ENCODE measurements at places on chromosomes 7 and 10. TPM values are rescaled to one million over a fixed set of nuclear protein-coding genes. Genes with fewer than 3 reads are reported as not detected.

FAM24B gene
- total RNA-seq: 5.3 TPM

SLC26A5 gene
- not detected for total RNA-seq

WNT8B gene
- not detected for total RNA-seq

FAM237B gene
- total RNA-seq: not detected

CYP3A7 gene
- total RNA-seq: not detected

ZCWPW1 gene
- 0.17 TPM for total RNA-seq

OPN1SW gene
- not detected for total RNA-seq

FAM3C gene
- 92.6 TPM for total RNA-seq

Data from renal cortical epithelial cell (primary cell).